ENCODE measurements at places on chromosomes 6 and 20.

GRCh38 chr6:106486236-106486635 lies 125.7 kb downstream of the CRYBG1 start:
- no peak overlapping the region for H3K27ac ChIP-seq
- H3K36me3 ChIP-seq = no peaks in the 10 kb centered on the region
- no peaks in the 10 kb centered on the region for H3K4me1 ChIP-seq
- H3K4me3 ChIP-seq = no peak overlapping the region
- peaks cover 1% of the 10 kb centered on the region for H3K27me3 ChIP-seq

DNA sequence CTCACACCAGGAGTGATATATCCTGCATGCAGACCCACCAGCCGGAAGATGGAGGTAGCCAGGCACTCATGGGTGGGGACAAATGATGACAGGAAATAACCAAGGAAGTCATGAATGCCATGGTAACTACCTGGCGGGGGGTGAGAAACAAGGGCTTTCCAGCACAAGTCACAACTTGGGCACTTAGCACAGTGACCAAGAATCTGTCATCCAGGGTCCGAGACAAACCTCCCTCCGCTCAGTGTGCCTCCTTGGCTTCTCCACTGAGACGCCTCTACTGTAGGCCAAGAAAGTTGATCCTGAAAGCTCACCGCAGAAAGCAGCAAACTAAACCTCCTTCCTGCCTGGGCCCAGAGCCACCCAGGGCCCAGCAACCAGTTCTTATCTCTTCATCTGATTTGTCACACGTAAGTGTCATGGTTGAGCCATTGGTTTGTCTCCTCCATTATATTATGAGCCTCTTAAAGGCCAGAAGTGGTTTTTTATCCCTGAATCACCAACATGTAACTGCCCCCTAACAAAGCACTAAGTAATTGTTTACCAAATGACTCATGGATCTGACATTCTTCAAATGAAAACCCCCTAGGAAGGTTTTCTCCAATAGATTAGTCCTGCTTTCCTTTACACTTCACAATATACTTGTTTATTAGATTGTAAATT lies 84.3 kb upstream of the TAB2 start:
- H3K4me3 ChIP-seq = no peak overlapping the region
- H3K4me1 ChIP-seq = peaks cover 5% of the 10 kb centered on the region
- no peak overlapping the region for H3K27ac ChIP-seq
- no peak for DNase-seq

GRCh38 chr6:79544939-79545450 lies 7.8 kb upstream of the LCA5 start:
- peak; percentile 83 for DNase-seq
- no peaks in the 10 kb centered on the region for H3K4me1 ChIP-seq
- no peaks in the 10 kb centered on the region for H3K27me3 ChIP-seq
- no peak overlapping the region for H3K4me3 ChIP-seq
- H3K27ac ChIP-seq = no peak overlapping the region
- peaks cover 2% of the 10 kb centered on the region for H3K36me3 ChIP-seq

GRCh38 chr20:36777167-36777566 lies 3.6 kb upstream of the DSN1 start:
- H3K4me1 ChIP-seq = no peaks in the 10 kb centered on the region
- no peaks in the 10 kb centered on the region for H3K27me3 ChIP-seq
- H3K4me3 ChIP-seq = no peak overlapping the region
- H3K36me3 ChIP-seq = no peaks in the 10 kb centered on the region

GRCh38 chr6:84013931-84014330 lies 19.6 kb upstream of the MRAP2 start:
- DNase-seq = no peak
- H3K27ac ChIP-seq = no peak overlapping the region

DNA sequence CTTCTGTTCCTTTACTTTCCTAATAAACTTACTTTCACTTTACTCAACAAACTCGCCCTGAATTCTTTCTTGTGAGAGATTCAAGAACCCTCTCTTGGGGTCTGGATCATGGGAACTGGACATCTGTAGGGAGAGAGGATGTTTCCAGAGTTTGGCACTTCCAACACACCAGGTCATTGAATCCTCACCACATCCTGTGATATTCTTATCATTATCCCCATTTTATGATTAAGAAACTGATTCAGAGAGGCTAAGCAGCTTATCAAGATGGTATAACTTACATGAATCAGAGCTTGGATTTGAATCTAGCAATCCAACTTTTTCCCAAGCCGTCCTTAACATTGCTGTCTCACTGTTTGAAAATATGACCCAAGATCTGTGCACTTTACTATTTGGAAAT lies 15.5 kb downstream of the PPIL6 start:
- no peak for DNase-seq
- H3K4me3 ChIP-seq = no peak overlapping the region
- H3K27ac ChIP-seq = no peak overlapping the region
- no peaks in the 10 kb centered on the region for H3K27me3 ChIP-seq
- 0 out of 2 replicates have a peak, but pooled peaks cover 1% of the 10 kb centered on the region for H3K4me1 ChIP-seq

- H3K27me3 ChIP-seq = no peaks in the 10 kb centered on the region
- H3K27ac ChIP-seq = no peak overlapping the region
- H3K4me1 ChIP-seq = peaks cover 5% of the 10 kb centered on the region
- DNase-seq = no peak
- H3K36me3 ChIP-seq = 0 out of 2 replicates have a peak, but pooled peaks cover 2% of the 10 kb centered on the region
Measured at GRCh38 chr6:35096129-35096862, 44.8 kb downstream of the TCP11 start.

DNA sequence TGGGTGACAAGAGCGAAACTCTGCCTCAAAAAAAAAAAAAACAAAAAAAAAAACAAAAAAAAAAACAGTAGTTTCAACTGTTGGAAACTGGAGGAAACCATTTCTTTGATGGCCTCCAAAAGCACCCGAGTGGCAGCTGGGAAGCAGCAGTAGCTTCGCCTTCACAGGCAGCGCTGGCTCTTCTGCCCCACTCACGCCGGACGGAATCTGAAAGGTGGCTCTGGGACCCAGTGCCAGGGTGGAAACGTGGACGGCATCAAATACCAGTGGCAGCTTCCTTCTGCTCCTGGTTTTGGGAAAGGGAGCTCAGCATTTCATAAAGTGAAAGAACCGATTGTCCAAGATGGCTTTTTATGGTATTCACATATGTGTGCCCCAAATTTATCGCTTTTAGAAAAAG lies 159.4 kb downstream of the SMOC2 start:
- no peaks in the 10 kb centered on the region for H3K4me1 ChIP-seq
- no peak overlapping the region for H3K4me3 ChIP-seq
- no peak for DNase-seq
- H3K27ac ChIP-seq = no peak overlapping the region
- H3K27me3 ChIP-seq = no peaks in the 10 kb centered on the region

DNA sequence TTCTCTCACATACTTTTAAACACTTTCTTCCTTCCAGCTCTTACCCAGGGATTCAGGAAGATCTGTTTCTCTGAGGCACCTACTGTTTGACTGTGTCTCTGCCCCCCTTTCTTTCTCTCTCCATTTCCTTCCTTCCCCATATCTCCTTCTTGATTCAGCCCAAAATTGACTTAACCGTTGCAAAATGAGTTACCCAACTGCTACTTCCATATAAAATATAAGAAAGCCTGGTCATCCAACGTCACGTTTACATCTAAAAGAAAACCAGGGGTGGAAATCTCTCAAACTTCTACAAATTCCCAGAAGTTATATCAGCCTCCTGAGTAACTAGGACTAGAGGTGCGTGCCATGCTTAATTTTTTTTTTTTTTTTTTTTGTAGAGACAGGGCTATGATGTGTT lies 95.2 kb upstream of the INSM1 start:
- no peaks in the 10 kb centered on the region for H3K36me3 ChIP-seq
- H3K27ac ChIP-seq = no peak overlapping the region
- no peak overlapping the region for H3K4me3 ChIP-seq
